ENCODE measurements at places on chromosomes 7 and 10.

GRCh38 chr7:2480070-2480408 is 3.8 kb upstream of the GRIFIN start:
- DNase-seq, result no peak

GRCh38 chr7:30968747-30969603 is 5.2 kb downstream of the GHRHR start:
- DNase-seq, result no peak

DNA sequence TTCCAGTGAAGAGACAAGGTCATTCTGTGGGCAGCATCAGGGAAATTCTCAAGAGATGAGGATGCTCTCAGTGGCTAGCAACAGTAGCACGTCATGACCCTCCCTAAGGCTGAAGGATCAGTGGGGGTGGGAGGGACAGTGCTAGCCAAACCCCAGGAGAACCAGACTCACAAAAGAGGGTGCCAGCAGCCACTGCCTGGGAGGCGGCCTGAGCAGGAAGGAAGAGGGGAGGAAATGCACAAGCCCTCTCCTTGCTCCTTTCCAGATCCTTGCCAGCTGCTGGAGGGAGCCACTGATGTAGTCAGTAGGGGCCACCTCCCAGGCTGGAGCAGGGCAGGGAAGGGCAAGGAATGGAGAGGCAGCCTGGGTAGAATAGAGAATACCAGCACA is 302.7 kb downstream of the RPS24 start:
- peak; percentile 91 for DNase-seq

GRCh38 chr10:77114181-77114821 is 523.3 kb downstream of the KCNMA1 start:
- no peak for DNase-seq

DNA sequence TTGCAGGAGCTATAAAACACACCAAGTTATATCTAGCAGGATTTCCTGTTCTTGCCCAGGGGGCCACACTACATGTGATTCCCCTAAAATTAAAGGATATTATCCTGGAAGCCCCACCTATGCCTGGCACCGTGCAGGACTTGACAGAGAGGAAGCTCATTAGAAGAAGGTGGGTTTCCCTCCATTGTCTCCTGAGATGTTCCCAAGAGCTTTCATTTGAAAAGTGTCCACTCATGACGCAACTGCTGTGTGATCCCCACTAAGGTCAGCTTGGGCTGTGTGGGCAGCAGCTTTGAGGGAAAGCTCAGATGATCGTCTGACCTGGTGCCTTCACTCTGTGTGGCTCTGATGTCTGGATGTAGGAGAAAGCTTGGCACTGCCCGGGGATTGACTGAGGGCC is 53.5 kb downstream of the RAMP3 start:
- no peak for DNase-seq

- no peak for DNase-seq
These were observed 231.0 kb upstream of the PRSS58 start for GRCh38 chr7:142488842-142489241.

DNA sequence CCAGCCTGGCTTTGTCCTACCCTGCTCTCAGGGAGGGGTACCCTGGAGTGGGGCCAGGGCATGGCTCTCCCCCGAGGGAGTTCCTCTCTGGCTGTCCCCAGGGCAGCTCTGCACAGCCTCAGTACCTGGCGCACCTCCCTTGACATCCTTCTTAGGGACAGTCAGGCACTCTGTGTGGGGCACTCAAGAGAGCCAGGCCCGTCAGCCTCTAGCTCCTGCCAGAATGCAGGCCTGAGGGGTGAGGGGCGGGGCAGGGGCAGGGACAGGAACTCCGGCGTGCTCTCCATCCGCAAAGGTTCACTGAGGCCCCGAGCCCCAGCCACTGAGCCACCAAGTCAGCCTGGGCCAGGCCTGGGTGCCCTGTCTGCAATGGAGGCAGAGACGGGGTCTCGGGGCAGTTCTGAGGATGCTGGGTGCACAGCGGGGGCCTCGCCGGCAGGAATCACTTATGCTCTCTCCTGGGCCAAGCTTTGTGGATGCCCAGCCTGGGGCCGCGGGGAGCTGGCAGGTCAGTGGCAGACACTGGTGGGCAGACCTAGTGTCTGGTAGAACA is 10.1 kb downstream of the LIMK1 start:
- no peak for DNase-seq

- DNase-seq, result no peak
These were observed 50.0 kb downstream of the AMZ1 start for GRCh38 chr7:2737771-2738540.

GRCh38 chr10:97771055-97771891 is 526 bp downstream of the SFRP5 start:
- DNase-seq, result no peak

- DNase-seq, result peak; percentile 99
These were observed 102.1 kb upstream of the MDFIC start for GRCh38 chr7:114819616-114820362.

DNA sequence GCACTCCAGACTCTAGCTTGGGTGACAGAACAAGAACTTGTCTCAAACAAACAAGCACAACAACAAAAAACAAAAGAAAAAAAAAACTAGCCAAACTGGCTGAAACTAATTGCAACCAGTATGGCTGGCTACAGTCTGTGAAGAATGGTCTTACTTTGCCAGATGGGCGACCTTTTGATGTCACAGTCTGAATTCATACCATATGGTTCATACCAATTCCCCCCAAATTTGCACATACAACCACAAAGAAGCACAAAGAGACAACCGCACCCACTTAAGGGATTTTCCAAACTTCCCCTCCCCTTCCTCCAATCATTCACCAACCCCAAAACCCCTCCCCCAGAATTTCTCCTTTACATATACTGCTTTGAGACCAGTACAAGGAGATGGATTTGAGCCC is 114.2 kb downstream of the SPAG6 start:
- no peak for DNase-seq

DNA sequence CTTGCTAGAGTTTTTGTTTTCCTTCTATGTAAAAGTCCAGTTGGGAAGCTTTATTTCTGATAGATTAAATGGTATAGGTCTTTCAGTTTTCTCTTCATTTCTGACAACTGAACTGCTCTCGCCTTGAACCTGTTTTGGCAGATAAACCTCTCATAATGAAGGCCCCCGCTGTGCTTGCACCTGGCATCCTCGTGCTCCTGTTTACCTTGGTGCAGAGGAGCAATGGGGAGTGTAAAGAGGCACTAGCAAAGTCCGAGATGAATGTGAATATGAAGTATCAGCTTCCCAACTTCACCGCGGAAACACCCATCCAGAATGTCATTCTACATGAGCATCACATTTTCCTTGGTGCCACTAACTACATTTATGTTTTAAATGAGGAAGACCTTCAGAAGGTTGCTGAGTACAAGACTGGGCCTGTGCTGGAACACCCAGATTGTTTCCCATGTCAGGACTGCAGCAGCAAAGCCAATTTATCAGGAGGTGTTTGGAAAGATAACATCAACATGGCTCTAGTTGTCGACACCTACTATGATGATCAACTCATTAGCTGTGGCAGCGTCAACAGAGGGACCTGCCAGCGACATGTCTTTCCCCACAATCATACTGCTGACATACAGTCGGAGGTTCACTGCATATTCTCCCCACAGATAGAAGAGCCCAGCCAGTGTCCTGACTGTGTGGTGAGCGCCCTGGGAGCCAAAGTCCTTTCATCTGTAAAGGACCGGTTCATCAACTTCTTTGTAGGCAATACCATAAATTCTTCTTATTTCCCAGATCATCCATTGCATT is 27.1 kb downstream of the MET start:
- DNase-seq, result no peak

DNA sequence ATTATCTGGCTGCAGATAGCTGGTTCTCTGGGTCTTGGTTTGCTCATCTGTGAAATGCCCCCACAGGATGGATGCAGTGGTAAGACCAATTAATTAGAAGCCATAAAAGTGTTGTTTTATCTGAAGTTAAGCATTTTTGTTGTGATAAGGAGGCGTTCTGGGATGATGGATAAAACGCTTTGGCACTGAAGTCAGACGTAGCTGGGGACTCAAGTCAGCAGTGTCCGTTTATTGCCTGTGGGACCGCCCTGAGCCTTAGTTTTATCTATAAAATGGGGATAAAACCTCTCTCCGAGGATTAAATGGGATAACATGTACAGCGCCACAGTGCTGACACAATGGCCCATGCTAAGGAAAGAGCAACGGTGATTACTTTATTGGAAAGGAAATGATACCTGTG is 34.7 kb downstream of the TCF7L2 start:
- no peak for DNase-seq

DNA sequence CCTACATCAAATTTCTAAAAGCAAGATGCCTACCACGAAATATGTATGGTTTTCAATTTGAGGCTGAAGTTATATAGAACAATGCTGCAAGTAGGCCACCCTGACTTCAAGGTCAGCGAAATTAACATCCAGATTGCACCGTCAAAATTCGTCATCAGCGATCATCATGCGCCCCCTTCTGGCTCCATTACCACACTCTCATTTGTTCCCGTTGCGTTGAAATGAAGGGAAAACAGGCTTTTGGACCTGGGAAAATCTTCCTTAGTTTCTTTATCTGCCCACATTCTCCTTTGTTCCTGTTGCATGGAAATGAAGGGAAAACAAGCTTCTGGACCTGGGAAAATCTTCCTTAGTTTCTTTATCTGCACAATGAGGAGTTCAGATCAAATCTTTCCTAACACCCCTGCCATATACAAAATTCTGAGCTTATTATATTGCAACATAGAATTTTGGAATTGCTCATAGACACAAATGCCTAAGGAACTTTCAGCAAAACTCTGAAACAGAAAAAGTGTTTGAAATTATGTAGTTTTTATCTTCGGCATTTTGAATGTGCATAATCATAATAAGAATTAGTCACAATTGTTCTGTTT is 98.2 kb upstream of the PRKCQ start:
- DNase-seq, result peak; percentile 22

GRCh38 chr10:3192856-3193635 is 20.5 kb upstream of the PITRM1 start:
- DNase-seq, result peak; percentile 71

DNA sequence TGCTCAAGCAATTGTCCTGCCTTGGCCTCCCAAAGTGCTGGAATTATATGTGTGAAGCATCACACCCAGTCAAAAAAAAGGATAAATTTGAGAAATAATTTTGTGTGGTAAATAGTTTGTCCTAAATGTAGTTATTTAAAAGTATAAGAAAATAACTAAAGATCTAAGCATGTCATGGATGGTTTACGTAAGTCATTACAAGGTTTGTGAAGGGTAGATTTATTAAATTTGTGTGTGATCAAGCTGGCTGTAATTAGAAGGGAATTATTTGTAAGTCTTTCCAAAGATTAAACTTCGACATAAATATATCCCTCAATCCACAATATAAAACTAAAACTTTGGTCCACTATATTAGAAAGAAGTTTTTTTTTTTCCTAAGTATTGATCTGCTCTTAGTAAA is 28.6 kb downstream of the ORC5 start:
- no peak for DNase-seq

Data from fibroblast of upper back skin (primary cell).